KBM-7 (cell line): ENCODE measurements at places on chromosomes 1 and 21.
A peak's percentile ranks its signal among the peaks of the same experiment; 100 is the strongest.

- no peak for DNase-seq
These were observed 5.3 kb upstream of the IBA57 start for GRCh38 chr1:228160201-228160761.

DNA sequence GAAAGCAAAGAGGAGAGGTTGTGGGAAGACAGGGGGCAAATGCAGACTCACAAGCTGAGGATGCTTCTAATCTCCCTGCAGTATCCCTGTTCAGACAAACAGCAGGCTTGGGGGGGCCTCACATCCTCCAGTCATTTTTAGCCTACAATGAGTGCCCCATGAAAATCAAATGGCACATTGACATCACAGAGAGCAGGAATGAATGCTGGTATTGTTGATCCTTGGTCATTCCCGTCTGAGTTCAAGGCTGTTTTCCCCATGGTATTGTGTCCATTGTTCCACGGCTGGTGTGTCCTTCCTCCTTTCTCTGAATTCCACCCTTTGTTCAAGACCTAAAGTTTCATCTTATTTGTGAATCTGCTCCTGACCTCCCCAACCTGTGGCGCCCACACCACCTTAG is 545.6 kb downstream of the AJAP1 start:
- DNase-seq = no peak

DNA sequence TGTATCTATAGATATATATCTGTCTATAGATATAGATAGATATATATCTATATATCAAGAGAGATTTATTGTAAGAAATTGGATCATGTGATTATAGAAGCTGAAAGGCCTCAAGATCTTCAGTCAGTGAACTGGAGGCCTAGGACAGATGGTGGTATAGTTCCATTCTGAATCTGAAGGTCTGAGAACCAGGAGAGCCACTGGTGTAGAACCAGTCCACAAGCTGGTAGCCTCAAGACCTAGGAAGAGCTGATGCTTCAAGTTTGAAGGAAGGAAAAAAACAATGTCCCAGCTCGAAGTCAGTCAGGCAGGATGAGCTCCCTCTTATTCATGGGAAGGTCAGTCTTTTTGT is 213.2 kb upstream of the JUN start:
- no peak for DNase-seq

DNA sequence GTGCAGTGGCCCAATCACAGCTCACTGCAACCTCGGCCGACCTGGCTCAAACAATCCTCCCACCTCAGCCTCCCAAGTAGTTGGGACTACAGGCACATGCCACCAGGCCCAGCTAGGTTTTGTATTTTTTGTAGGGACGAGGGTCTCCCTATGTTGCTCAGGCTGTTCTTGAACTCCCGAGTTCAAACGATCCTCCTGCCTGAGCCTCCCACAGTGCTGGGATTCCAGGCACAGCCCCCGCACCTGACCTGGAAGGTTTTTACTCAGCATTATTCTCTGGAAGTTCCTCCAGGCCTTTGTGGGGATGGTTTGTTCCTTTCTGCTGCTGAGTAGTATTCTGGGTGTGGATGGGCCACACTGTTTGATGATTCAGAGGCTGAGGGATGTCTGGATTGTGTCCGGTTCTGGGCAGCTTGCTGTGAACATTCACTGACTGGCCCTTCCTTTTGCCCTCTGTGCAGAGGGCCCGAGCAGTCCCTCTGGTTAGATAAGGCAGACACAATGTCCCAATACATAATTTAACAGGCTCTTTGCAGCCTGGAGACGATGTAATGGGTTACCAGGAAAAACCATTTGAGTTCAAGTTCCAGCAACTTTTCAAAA is 6.0 kb upstream of the TRAPPC10 start:
- no peak for DNase-seq

DNA sequence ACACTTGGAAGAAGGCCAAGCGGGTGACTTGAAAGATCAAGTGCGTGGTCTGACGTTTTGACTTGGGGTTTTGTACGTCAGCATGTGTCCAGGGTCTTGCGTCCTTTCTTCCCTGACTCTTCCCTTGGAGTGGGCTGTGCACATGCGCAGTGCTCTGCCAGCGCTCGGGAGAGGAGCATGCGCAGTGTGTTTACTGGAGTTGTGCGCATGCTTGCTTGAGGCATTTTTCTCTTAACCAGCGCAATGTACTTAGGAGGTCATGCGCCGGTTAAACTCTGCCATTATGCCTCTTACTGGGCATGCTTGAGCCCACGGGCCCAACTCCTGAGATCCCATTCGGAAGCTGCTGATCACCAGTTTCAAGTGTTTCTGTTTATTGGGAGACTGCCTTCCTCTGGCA is 242.5 kb upstream of the AJAP1 start:
- DNase-seq = no peak

DNA sequence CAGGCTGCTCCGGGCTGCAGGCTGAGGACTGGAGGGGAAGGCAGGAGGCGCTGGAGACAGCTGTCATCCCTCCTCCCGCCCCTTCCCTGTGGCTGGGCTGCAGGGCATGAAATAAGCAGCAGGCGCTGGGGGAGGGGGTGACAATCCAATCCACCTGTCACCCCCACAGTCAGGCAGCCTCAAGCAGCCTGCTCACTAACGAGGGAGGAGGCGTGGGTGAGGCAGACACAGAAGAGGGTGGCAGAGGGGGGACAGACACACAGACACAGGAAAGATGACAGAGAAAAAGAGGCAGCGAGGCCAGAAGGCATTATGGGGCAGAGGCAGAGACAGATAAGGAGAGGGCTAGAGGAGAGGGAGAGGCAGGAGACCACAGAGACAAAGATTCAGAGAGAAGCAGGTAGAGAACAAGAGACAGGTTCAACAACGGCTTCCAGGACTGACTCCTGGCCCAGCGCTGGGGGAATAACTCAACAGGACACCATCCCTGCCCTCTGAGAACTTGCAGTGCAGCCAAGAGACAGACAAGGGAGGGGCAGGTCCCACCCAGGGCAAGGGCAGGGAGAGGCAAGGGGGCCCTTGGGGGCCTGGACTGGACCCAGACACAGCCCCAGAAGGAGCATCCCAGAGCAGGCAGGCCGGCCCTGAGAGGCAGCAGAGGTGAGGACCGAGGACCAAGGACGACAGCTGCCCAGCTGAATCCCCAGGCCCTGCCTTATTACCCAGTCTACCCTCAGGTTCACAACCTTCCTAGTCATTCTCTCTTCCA is 11.2 kb downstream of the MEF2D start:
- peak; percentile 85 for DNase-seq

- DNase-seq = no peak
These were observed 29.3 kb downstream of the IER5 start for GRCh38 chr1:181117648-181118449.

DNA sequence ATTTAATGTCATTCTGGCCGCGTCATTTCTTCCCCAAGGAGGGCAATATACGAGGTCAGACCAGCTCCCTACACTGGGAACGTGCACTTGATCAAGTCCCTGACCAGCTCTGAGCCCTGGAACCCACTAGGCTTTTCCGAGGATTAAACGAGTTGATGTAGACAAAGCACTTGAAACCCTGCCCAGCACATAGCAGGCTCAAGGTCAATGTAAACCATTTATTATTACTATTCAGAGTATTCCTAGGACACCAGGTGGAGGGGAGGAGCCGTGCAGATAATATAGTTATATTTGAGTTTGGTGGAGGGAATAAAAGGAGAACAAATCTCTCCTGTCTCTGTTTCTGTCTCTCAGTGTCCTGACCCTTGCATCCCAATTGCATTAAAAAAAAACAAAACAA is 174.1 kb upstream of the IGSF21 start:
- no peak for DNase-seq

- peak; percentile 97 for DNase-seq
These were observed at the start of gene NFYC for GRCh38 chr1:40691538-40692428. Gene NFYC, plus strand, starts transcription at chr1:40691704. Its CDS starts 47,140 bp downstream, at chr1:40738844.

DNA sequence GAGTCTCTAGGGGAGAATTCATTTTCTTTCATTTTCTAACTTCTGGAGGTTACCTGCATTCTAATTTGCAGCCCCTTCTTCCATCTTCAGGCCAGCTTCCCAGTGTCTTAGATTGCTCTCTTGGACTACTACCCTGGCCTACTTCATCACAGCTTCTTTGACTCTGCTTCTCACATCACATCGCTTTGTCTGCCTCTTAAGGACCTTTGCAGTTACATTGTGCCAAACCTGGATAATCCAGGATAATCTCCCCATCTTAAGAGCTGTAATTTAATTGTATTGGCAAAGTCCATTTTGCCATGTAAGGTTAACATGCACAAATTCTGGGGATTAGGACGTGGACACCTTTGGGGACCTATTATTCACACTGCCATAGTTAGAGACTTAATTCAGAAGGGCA is 18.4 kb downstream of the RNF2 start:
- no peak for DNase-seq

DNA sequence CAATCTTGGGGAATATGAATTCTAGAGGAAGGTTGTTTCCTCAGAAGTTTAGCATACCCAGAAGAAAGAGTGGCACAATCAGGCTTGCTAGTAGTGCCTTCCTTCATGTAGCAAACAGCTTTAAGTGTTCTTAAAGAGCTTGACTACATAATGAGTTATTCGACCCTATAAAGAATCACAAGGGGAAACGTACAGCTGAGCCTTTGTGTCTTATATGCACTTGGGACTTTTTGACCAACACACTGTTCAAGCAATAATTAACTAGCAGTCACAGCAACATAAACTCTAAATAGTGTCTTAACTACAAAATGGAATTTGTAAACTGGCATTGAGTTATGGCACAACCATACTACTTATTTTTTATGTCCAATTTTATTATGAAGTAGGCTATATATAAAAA is 86.1 kb downstream of the TTLL7 start:
- no peak for DNase-seq

- no peak for DNase-seq
These were observed 46.3 kb downstream of the TESK2 start for GRCh38 chr1:45444609-45445131.
